Stimulated activated CD4-positive, alpha-beta T cell treated with anti-CD3 and anti-CD28 coated beads, Interleukin-2, amount 100 ng/mL, for 4 hours (primary cell): ENCODE measurements at places on chromosomes 2 and 18.

- no peak for DNase-seq
Measured at GRCh38 chr18:74429096-74429495, 28.0 kb downstream of the DIPK1C start.

GRCh38 chr2:240391111-240392051, 44.1 kb upstream of the GPC1 start:
- DNase-seq, result no peak

- no peak for DNase-seq
Measured at GRCh38 chr2:210099940-210100339, 71.3 kb downstream of the KANSL1L start.

- DNase-seq, result no peak
Measured at GRCh38 chr2:228689053-228689452, 507.6 kb upstream of the SPHKAP start.

GRCh38 chr2:199303728-199304177, 154.0 kb downstream of the SATB2 start:
- no peak for DNase-seq

- DNase-seq, result no peak
Measured at GRCh38 chr2:138182250-138182936, 218.1 kb downstream of the HNMT start.

- no peak for DNase-seq
Measured at GRCh38 chr2:5539282-5540165, 152.7 kb upstream of the SOX11 start.

GRCh38 chr18:78073275-78073674, 823.6 kb downstream of the GALR1 start:
- no peak for DNase-seq

DNA sequence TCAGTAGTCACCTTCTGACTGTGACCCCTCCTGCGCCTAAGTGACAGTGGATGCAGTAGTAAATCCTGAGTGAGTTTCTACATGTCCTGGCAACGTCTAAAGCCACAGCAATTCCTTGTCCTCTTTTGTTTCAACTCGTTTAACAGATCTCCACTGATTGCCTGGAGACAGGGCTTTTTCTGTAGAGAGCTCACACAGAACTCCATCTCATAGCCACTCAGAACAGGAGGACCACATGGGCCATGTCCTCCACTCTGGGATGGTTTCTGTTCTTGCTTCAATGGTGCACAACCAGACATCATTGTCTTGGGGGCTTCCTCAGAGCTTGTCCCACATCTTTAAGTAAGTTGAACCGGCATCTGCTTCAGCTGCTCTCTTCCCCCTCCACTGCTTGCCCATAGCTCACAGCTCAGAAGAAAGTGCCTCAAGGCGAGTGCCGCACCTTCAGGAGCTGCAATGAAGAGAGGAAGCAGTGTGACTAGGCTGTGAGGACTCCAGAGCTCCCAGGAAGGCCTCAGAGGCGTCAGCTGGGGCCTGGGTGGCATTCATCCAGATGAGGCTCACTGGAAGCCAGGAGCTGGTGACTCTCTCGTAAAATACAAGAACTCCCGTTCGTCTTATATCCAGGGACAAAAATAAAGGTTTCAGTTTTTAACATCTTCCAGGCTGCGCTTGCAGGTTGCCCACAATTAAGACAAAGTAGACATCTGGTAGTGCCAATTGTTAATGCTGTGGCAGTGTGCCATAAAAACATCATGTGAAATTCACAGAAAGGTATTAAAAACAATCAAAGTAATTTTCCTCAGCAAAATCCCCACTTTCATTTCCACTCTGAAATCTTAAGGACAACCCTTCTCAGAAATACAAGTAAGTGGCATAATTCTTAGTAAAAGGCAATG, 37.3 kb downstream of the ST3GAL5 start:
- no peak for DNase-seq

DNA sequence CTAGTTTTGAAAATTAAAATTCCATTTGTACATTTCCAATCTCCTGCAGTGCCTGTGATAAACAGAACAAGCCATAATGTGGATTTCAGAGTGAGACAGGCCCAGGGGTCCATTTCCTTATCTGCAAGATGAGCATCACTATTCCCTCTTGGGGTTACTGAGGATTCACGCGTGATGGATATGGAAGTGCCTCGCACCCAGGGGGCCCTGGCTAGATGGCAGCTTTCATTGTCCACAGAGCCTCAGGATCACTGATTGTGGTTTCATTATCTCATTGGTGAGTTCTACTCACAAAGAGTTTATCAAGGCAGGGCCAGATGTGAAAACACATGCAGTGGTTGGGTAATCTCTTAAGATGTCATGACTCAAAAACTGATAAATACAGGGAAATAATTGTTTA, 11.6 kb downstream of the CNGA3 start:
- no peak for DNase-seq

DNA sequence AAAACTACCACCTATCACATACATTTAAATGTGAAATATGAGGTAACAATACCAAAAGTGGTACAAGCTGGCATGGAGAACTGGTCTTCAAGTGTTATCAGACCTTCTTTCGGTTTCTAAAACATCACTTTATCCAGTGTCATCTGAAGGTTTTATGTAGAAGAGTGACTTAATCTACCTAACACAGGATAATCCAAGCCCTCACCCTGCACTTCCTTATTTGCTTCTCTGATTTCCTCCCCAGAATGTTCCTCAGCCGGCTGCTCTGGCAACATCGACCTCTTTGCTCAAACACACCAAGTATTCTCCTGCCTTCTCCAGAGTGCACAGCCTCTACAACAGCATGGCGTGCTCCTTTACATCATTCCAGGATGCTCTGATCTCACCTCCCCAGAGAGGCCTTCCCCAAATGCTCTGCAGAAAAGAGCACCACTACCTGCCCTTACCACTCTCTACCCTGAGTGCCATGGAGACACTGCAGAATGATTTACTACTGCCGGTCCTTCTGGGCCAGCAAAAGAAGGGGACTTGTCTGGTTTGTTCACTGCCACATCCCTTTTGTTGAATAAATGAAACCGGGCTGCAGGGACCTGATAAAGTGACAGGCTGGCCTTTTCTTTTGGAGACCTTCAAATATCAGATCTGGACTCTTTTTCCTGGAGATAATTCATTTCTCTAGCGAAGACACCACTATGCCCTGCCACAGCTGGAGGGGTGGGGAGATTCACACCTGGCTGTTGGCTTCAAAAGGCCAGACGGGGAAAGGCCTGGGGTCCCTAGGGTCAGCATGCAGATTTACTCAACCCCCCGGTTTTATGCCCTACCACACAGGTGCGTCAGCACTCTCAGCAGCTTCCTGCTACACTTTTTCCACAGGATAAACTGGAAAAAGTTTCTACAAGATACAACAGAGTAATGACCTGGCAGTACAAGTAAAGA, 42.0 kb downstream of the TTR start:
- DNase-seq, result no peak
